ENCODE measurements at places on chromosomes 7 and 10. TPM values are rescaled to one million over a fixed set of nuclear protein-coding genes. Genes with fewer than 3 reads are reported as not detected.

The STK31 gene
- total RNA-seq: 0.03 TPM

The CCDC71L gene
- 16.5 TPM for total RNA-seq

The KCND2 gene
- not detected for total RNA-seq

The ACTR3C gene
- not detected for total RNA-seq

The CALHM1 gene
- not detected for total RNA-seq

The NXPH1 gene
- total RNA-seq: not detected

The LIPK gene
- total RNA-seq: not detected

The SPAM1 gene
- not detected for total RNA-seq

The CUBN gene
- 8.9 TPM for total RNA-seq

The DMBT1 gene
- total RNA-seq: not detected

The SCIN gene
- not detected for total RNA-seq

The HOXA3 gene
- total RNA-seq: not detected

The ANKRD2 gene
- total RNA-seq: not detected

The PODXL gene
- 1.2 TPM for total RNA-seq

The SPDYE2 gene
- not detected for total RNA-seq

The PDZD7 gene
- total RNA-seq: 1.4 TPM

The GRM8 gene
- total RNA-seq: not detected

The SLC29A4 gene
- 4.4 TPM for total RNA-seq

The CEP55 gene
- total RNA-seq: 98.6 TPM

The CTAGE15 gene
- not detected for total RNA-seq

The MBL2 gene
- total RNA-seq: not detected

The ING3 gene
- total RNA-seq: 14.1 TPM

The IKZF1 gene
- not detected for total RNA-seq

The IGFBP3 gene
- 224 TPM for total RNA-seq

The PARD3 gene
- total RNA-seq: 50.0 TPM

The HGF gene
- 41.0 TPM for total RNA-seq

The ADAMTS14 gene
- total RNA-seq: 1.6 TPM

The CRPPA gene
- total RNA-seq: 0.42 TPM

The MICALL2 gene
- total RNA-seq: 7.9 TPM

All from MG63 (cell line).